Stimulated activated CD8-positive, alpha-beta memory T cell treated with anti-CD3 and anti-CD28 coated beads, Interleukin-15, amount 100 ng/mL, for 24 hours (primary cell): ENCODE measurements at places on chromosomes 7 and 10.

DNA sequence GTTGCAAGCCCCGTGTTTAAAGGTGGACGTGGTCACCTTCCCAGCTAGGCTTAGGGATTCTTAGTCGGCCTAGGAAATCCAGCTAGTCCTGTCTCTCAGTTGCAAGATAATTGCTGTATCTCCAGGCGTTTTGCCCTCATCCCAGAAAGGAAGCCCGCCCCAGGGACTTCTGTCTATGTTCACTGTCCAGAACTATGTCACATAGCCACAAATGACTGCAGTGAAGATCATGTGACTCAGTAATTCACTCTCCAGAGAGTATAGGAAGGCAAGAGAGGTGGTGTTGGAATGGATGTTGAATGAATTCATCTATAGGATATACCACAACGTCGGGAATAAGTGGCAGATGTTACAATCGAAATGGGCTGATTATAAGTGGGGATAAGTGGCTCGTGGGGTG is 349 bp upstream of the ERVW-1 start:
- DNase-seq, result no peak

DNA sequence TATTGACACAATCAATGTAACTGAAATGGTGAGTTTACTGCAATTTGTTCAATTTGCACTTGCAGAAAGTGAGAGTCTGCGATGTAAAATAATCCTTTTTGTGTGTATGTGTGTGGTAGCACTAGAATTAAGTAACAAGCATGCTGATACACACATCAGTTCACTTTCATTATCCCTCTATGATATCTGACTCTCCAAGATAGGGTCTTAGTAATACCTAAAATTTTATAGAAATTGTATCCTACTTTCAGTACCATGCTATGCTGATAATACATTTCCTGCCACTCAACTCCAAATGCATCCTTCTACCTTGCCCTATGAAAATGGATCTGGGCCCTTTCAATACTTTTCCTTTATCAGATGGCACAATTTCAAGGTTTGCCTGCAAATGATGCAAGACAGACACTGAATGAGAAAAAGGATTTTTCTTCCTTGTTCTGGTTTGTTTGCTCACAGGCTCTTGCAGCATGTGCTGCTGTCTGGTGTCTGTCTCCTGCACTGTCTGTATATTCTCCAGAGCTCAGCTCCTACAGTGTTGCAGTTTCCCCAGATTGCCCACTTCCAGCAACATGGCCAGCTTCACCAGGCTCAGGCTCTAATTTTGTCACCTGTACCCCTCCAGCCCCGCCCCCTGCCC is 297.9 kb upstream of the HGF start:
- DNase-seq, result no peak

GRCh38 chr10:79397575-79398303 is 47.7 kb downstream of the ZCCHC24 start:
- DNase-seq, result no peak

DNA sequence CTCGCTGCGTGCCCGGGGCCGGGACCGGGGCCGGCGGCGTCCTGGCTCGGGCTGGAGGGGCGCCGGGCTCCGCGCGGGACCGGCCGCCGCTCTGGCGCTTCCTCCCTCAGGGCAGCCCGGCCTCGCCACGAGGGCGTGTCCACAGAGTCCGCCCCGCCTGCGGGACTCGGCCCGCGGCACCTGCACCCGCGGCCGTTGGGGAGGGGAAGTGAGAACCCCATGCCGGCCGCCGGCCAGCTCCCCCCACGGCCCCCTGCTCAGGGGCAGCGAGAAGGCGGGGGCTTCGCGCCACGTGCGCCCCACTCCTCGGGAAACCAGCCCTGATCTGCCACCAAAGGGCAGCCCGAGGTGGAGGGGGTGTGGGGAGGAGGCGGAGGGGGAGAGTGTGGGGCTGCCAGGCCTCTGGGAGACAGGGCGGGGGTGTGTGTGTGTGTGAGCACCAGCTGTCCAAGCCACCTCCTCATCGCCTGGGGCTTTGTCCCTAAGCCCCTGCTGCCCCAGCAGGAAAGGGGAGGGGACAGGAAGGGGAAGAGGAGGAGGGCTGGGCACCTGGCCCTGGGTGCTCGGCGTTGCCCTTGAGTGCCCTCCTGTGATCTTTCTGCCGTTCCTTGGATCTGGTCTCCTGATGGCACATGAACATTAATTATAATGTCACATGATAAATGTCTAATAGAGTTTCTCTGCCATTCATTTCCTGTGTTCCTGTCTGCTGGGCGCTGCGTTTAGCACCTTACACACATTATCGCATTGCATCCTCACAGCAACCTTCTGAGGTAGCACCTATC is at the start of gene PIK3AP1:
PIK3AP1 (minus strand) TSS at position 93 of the 785 bp plus-strand sequence. CDS start 120 bp downstream, outside the sequence.
- peak; percentile 12 for DNase-seq

DNA sequence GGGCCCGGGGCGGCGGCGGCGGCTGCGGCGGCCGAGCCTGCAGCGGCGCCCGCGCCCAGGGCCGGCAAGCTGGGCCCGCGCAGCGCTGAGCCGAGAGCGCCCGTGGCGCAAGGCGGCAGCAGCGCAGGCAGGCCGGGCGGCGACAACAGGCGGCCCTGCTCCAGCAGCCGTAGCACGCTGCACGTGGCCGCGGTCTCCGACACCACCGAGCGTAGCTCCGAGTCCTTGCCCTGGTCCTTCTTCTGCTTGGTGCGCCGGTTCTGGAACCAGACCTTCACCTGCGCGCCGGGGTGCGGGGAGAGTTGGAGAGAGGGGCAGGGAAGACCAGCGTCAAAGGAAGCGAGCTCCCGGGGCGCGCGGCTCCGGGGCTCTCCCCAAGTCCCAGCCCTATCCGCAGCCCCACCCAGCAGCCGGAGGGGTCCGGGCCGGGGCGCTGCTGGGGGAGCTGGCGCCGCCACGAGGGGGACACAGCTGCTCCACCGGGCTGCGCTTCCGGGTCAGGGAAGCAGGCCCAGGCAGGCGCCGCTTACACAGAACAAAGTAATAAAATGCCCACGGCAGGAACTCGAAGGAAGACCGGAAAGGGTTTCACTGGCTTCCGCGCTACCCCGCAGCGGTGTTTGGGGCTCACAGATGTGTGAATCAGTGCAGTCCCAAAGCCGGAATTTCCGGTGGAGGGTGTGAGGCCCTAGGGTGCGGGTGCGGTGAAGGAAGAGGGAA is 3.6 kb downstream of the VAX1 start:
- no peak for DNase-seq

DNA sequence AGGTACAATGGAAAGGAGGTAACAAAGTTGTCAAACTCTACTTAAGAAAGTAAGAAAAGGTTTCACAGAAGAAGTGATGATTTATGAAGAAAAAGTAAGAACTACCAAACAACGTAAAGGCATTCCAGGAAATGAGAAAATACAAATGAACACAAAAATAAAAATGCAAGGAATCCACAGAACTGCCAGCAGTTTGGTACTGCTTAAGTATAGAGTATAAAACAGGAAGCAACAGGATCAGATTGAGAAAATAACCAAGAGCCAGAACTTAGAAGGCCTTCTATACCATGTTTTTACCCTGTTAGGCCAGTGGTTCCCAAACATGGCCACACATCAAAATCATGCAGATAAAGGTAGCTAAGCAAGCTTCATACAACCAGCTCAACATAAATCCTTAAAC is 9.2 kb downstream of the NDUFA5 start:
- DNase-seq, result no peak

DNA sequence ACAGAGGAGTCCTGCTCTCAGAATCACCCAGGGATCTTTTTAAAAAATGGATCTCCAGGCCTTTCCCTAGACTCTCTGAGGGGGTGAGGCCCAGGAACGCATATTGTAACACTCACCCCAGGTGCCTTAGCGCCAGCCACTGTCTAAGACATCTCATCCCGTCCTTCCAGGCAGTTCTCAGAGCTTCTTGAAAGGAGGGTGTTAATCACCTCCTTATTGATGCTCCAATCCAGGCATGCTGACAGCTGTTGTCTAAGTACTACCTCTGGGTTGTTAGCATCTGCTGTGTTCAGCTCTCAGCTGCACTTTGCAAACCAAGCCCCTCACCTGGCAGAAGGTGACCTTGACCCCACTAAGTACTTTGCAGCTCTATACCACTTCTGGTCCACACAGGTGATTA is 36.0 kb downstream of the KIAA1549 start:
- no peak for DNase-seq
